ENCODE measurements at places on chromosomes 3 and 15.

DNA sequence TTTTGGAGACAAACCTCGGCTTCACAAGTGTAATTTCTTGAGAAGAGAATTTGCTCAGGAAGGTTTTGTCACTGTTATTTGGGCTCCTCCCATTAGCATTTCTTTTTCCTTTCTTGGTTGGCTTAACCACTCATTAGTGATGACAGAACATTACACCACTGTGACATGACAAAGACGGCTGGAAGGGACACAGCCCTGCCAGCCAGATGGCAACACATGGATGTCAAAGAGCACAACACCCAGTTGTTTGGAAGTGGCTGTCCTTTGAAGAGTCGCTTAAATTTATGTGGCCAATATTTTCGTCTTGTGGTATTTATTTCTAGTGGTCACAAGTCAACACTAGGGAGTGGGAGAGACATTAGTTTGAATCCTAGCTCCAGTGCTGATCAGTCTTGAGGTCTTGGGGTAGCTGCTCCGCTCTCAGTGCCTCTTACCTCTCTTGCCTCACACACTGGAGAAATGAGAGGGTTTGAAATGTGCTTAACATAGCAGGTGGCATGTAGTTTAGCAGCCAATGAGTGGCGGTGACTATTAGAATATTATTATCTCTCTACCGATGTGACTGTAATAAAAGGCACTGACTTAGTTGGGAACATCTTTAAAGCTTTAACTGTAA, 92.8 kb downstream of the FRMD4B start:
- no peak for DNase-seq

DNA sequence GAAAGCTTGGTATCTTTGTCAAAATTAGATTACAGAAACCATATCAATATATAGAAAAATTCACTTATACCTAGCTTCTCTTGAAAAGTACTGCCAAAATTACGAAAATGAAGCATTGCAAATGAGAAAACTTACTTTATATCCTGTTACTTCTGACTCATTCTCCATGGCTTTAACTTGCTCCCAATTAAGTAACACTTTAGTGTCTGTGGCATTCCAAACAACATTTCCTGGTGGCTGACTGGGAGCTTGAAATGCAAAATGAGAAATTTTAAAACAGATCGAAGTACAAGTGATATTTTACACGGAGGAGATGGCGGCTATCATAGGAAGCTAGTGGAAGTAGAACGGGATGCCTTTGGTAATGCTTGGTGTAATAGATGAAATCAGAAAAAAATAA, 347.3 kb downstream of the CNTN3 start:
- DNase-seq, result no peak

GRCh38 chr15:82309802-82310201, 39.5 kb downstream of the GOLGA6L10 start:
- DNase-seq, result no peak

DNA sequence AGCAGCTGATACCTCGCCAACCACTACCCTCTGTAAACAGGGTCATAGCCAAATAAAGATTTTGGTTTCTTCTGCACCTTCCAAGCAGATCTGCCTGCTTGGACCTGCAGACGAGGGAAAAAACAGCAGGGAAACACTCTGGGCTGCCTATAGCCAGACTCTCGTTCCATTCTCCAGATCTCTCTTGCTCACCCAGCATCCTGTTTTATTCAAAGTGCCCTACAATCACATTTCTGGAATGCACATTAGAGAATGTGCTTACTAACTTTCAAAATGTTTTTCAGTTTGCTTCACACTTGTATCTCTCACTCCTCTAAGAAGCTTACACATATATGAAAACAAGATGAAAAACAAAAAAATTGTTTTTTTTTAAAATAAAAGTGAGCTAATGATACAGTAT, 71.4 kb downstream of the MLH1 start:
- no peak for DNase-seq

Data from activated CD8-positive, alpha-beta memory T cell treated with anti-CD3 and anti-CD28 coated beads for 24 hours (primary cell).